Osteoblast (primary cell): ENCODE measurements at places on chromosomes 2 and 18. TPM values are rescaled to one million over a fixed set of nuclear protein-coding genes. Genes with fewer than 3 reads are reported as not detected.

PRKAG3 gene
- total RNA-seq, result under 0.01 and 0.29 TPM in 2 replicates

MORN2 gene
- total RNA-seq, result 16.6 and 16.8 TPM in 2 replicates

THAP4 gene
- total RNA-seq, result 43.3 and 43.4 TPM in 2 replicates

GRCh38 chr2:231655488-231655887, 52.8 kb upstream of the PTMA start:
- DNase-seq, result no peak

DNA sequence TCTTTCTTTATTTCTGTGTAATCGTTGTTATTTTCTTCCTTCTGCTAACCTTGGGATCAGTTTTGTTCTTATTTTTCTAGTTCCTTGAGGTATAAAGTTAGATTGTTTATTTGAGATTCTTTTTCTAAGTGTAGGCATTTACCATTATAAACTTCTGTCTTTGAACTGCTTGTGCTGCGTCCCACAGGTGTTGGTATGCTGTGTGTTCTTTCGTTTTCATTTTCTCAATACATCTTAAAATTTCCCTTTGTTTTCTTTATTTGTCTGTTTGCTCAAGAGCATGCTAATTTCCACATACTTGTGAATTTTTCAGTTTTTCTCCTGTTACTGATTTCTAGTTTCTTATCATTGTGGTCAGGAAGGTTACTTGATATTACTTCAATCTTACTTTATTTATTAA, 873.8 kb upstream of the GCFC2 start:
- no peak for DNase-seq

GRCh38 chr18:77208964-77209363, 40.7 kb upstream of the GALR1 start:
- DNase-seq, result peak; percentile 86

- no peak for DNase-seq
Observed at GRCh38 chr2:58891828-58892377, 650.8 kb upstream of the FANCL start.

- DNase-seq, result no peak
Observed at GRCh38 chr18:51537487-51537886, 340.0 kb upstream of the MEX3C start.

- no peak for DNase-seq
Observed at GRCh38 chr2:75324141-75324540, 124.8 kb upstream of the TACR1 start.

DNA sequence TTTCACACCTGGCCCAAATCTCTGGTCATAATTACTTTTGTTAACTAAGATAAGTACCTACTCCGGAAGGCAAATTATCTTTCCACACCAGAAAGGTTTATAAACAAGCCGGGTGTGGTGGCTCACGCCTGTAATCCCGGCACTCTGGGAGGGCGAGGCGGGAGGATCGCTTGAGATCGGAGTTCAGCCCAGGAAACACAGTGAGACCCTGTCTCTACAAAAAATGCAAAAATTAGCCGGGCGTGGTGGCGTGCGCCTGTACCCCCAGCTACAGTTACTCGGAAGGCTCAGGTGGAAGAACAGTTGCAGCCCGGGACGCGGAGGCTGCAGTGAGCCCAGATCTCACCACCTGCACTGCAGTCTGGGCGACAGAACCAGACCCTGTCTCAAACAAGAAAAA, 2.1 kb downstream of the PUM2 start:
- DNase-seq, result no peak

- no peak for DNase-seq
Observed at GRCh38 chr18:54130177-54130576, 94.3 kb downstream of the MBD2 start.

DNA sequence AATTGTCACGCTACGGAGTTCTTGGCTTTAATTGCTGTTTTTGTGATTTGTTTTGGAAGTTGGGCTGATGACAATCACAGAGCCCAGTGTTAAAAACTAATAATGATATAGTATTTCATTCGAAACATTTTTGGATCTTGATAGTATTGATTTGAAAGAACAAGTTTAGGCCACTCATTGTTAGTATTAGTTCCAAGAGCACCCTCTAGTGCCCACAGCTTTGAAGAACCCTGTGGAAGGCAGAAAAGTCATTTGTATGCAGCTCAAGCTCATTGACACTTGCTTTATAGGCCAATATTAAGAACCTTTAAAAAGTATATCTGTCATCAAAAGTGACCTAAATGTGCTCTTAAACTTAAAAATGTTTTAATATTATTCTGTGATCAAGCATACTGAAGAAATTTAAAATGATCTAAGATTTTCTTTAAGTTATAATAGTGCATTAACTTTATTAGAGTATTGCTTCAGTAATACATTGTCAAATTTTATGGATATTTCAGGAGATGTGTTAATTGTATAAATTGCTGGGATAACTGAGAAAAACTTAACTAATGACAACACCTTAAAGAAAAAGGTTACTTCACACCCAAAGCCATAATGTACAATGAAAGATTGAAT, 191.0 kb downstream of the GRB14 start:
- no peak for DNase-seq

GRCh38 chr18:21242141-21242779, at the start of gene GREB1L:
Gene GREB1L, plus strand, starts transcription at chr18:21242232. Its CDS starts 141,287 bp downstream, at chr18:21383519.
- DNase-seq, result peak; percentile 90

GRCh38 chr2:85812094-85812735, 58.4 kb downstream of the ATOH8 start:
- peak; percentile 69 for DNase-seq

DNA sequence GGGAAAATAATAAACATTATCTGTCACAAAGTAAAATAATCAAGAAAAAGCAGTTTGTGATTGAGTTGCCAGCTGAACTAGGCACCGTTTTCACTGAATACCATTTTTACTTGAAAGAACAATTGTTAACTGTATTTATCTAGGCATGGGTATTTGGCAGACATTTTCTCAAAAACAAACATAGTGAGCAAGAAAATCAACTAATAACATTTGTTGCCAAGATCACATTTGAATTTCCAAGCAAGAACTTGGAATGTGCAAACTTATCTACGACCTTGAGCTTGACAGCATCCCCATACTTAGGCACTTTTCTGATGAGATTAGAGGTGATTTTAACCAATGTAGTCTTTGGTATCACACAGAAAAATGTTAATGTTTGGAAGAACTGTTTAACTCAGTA, 16.7 kb downstream of the SS18 start:
- DNase-seq, result peak; percentile 19

DNA sequence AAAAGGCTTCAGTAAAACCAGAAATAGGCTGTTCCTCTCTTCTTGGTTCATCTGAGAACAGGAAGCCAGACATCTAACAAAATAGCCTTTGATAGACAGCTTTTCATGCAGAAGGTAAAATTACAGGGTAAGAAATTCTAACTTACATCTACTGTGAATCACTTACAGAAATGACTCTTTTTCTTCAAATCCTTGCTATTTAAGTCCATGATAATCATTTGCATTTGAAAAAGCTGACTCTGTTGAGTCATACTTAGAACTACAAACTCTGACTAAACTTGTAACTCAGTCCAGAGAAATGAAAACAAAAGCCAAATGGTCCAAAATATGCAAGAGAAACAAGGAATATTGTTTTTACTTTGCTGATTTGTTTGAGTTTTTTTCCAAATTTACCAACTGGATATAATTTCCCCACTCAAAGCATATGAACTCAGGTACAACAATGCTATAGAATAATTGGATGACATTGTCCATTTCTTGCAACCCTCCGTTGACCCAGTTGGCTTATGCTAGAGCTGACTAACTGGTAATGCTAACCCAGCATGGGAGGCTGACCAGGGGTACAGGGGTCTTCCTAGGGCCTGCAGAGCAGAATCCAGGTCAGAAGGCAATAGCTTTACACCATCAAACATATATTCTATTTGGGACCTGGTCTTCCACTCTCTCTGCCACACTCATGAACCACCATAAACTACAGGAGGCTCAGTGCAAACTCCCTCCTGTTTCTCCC, 18.8 kb upstream of the MREG start:
- DNase-seq, result peak; percentile 87

GRCh38 chr2:218219934-218220333, 2.9 kb downstream of the ARPC2 start:
- DNase-seq, result peak; percentile 75

- DNase-seq, result no peak
Observed at GRCh38 chr2:30645081-30645744, 162.0 kb downstream of the CAPN13 start.

GRCh38 chr2:31823558-31823957, 187.2 kb downstream of the MEMO1 start:
- DNase-seq, result no peak

GRCh38 chr2:97901862-97902261, 93.9 kb downstream of the TMEM131 start:
- no peak for DNase-seq
